ENCODE measurements at places on chromosomes 3 and 15.

GRCh38 chr3:164794099-164794498 lies 284.2 kb downstream of the SI start:
- DNase-seq = no peak

GRCh38 chr3:129638481-129638880 lies 32.0 kb upstream of the PLXND1 start:
- no peak for DNase-seq

DNA sequence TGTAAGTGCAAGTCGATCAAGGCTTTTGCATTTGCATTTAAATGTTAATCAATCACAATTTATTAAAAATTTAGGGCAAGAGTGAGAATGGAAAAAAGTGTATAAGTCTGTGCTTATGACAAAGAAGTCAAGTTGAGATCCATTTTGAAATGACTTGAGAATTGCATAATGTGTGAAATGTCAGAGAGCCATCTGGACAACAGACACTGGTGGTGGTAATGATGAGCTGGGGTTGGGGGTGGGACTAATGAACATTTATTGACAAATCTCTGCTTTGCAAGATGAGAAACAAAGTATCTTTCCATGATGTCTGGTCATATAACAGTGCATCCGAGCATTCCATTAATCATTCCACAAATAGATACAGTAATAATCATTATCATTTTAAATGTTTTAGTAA lies 89.4 kb upstream of the ZBTB20 start:
- DNase-seq = no peak

DNA sequence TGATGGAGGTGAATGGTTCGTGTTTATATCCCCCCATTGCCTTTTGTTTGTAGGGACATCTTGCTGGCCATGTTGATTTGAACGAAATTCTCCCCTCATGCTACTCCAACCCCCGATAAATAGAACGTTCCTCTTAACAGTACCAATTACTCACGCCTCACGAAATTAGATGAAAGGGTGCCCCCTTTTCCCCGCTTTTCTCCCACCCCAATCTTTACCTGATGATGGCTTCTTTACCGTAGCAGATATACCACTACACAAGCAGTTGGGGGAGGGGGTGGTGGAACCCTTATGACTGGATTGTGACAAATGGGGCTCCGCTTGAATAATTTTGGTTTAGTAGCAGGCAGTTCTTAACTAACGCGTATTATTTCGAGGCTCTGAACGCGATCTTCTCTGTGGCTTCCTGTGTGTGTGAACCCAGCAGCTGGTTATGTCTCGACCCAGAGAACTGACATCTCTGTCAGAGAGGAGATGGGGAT lies 1.1 kb downstream of the PIAS1 start:
- peak; percentile 60 for DNase-seq
